Activated CD4-positive, CD25-positive, alpha-beta regulatory T cell (primary cell): ENCODE measurements at places on chromosomes 11 and 22.

GRCh38 chr11:84608837-84609196, 1018.3 kb downstream of the DLG2 start:
- no peak for DNase-seq

DNA sequence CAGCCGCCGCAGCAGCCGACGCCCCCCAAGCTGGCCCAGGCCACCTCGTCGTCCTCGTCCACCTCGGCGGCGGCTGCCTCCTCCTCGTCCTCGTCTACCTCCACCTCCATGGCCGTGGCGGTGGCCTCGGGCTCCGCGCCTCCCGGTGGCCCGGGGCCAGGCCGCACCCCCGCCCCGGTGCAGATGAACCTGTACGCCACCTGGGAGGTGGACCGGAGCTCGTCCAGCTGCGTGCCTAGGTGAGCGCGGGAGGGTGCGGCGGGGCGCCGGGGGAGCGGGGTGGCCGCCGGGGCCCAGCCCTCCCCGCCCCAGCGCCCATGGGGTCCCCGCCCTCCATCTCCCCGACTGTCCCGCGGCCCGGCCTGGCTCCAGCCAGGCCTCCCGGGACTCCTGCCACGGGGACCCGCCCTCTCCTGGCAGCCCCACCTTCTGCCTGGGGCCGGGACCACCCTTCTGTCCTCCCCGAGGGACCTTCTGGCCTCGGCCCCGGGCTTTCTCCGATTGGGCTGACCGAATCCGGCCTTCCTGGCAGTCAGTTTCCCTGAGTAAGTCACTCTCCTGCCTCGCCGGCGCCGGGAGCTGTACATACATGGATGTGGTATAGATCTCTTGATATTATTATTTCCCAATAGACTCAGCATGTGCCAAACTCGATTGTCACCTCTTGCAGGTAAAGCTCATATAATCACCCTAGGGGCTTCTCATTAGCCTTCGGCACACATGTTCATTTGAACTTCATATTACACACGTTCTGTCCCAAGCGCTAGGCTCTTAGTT, 720 bp downstream of the PACS1 start:
- no peak for DNase-seq

GRCh38 chr11:128532572-128533091, 54.7 kb downstream of the ETS1 start:
- DNase-seq: no peak

- no peak for DNase-seq
These were observed 30.1 kb downstream of the CACNA1I start for GRCh38 chr22:39600491-39601179.

DNA sequence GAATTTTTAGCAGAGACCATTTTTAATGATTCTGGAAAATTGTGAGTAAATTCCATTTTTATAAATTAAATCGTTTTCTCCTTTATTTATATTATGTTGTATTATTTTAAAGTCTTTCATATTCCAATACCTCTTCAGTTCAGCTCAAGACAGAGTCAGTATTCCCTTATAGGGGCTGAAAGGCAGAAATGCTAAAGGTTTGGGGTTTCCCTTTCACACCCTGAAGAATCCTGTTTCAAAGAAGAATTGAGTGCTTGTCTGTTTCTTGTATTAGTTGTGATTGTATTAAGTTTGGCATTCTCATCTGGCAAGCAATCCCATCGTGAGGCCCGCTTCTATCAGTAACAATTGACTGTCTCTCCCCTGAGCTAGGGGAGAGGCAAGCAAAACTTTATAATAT, 57.4 kb downstream of the PACSIN2 start:
- DNase-seq: no peak

DNA sequence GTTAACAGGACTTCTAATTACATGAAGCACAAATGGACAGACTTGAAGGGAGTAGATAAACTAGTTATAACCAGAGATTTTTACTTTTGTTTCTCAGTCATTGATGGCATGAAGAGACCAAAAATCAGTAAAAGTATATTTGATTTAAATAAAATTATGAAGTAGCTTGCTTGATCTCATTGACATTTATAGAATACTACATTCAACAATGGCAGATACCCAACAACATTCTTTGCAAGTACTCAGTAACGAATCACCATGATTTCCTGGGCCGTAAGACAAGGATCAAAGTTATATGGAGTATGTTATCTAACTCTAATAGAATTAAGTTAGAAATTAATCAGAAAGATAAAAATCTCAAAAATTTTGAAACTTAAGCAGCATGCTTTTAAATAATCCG, 317.6 kb downstream of the TBC1D22A start:
- DNase-seq: no peak

GRCh38 chr11:35478471-35479091, 46.8 kb downstream of the PAMR1 start:
- DNase-seq: no peak

GRCh38 chr11:8090756-8091155, 9.7 kb downstream of the TUB start:
- DNase-seq: no peak

DNA sequence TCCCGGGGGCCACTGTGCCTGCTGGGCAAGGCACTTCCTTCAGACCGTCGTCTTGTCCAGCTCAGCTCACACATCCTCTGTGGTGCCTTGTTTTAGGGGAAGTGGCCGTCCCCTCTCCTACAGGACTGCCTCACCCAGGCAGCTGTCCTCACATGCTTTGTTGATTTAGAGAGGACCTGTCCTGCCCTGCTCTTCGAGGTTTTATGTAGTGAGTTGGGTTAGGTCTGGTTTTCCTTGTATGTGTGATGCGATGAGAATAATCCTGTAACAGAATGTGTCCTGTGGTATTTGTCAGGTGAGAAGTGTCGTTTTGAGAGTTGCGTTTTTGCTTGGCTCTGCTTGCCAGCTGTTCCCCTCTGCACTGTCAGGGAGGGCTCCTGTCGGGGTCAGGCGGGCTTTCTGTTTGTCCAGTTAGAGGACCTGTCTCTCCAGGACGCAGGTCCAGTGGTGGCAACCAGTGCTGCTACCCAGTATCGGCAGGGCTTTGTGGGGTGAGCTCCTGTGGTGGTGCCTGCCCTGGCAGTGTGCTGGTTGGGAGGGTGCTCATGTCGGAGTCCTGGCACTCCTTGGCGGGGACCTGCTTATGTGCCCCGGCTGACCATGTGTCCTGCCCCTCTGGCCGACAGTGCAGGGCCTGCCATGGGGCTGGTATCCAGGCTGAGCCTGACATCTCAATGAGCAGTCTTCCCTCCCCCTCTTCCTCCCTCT, 41.3 kb downstream of the MUC6 start:
- no peak for DNase-seq

DNA sequence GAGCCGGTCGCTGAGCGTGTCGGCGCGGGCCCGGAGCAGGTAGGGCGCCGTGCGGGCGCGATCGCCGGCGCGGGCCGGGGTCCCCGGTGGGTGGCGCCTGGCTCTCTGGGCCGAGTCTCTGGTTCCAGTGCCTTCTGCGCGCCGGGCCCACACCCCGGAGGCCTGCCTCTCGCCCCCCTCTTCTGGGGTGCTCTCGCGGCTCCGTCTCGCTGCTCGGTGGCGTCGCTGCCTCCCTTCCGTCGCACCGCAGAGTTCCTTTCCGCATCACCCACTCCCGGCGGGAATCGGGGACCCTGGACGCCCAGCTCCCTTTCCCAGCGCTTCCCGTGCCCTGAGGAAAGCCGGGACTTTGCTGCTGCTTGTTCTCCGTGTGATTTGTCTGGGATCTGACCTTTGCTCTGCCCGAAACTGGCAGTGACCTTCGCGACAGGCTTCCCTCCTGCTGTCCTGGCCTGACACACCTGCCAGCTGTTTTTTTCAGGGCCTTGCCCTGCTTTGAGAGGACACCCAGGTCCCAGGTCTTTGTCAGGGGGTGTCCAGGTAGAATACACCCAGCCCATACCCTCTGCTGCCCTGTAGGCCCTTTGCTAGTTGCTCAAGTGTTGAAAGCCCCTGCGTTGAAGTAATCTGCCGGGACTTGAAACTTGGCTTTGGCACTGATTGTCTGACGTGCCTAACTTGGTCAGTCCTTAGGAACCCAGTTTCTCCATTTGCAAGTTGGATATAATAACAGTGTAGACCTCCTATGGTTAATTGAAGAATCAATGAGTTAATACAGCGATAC, 711 bp downstream of the FDX1 start:
- DNase-seq: no peak

DNA sequence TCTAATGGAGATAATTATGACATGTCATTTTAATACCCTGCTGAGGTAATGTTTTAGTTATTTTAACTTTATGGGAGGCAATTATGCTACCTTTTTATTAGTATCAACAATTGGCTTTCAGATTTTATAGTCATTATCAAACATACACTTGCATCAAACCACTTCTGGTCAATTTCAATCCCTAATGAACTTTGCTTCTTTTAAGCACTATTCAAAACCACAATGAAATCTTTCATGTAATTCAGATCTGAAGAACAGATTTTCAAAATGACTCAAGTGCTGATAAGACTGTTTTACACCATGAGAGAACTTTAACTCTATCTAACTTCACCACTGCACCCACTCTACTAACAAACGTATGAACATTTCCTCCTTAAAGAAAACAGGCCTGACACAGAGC, 25.9 kb upstream of the CCDC34 start:
- no peak for DNase-seq

- no peak for DNase-seq
These were observed 60.0 kb downstream of the BARX2 start for GRCh38 chr11:129435499-129436245.

DNA sequence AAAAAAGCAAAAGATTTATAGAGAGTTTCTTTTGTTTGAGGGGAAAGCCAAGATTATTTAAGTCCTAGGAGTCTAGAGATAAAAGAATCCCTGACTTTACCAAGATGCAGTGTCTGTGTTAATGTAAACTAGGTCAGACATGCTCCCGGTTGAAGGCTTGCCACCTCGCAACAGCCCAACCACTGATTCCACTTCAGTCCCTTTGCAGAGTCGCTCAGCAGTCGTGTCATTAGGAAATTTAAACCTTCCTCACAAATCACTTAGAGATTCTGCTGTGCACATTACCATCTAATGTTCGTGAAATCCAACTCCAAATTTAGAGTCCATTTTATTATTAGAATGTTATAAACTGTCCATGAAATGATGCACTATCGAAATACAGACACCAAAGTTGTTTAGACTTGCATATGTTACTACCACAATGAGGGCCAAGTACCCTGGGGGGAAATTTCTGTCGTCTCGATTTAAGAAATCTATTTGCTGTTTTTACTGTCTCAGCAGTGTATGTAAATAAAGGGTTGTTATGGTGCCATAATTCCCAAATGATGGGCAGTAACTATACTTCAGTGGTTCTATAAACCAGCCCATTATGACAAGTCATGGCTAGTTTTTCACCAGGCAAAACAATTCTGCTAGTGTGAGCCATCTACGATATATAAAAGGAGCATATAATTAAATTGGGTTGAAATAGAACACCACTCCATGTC, 101.4 kb upstream of the MTNR1B start:
- no peak for DNase-seq

DNA sequence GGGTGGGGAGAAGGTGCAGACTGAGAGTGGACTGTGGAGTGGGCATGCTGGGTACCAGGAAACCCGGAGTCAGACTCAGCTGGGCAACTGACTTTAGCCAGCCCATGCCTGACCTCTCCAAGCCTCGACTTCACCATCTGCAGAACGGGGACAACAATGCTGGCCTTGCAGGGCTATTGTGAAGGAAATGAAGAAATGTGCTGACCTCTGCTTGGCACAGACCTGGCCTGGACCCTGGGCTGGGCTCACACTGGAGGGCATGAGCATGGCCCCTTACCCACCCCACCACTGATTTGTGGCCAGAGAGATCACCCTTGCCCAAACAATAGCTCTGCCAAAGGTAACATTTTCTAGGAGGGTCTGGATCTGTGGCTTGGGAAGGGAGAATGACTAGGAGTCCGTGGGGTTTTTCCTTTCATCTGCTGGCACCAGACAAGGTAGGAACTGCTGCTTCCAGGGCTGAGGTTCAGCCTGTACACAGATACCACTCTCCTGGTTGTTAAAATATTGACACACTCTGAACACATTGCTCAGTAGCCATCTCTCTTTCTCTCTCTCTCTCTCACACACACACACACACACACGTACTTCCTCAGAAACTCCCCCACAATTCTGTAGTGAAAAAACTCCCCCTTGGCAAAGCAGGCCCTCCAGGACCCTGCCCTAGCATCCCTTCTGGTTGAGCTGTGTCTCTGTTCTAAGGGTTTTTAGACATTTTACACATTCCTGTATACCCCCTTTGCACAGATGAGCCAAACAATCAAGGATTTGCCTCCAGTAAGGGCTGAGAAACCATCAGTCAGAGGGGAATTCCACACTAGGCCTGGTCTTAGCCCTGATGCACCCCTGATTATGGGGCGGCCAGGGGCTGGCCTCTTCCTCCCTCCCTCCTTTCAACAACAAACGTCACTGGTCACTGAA, 1.0 kb downstream of the MOGAT2 start:
- DNase-seq: no peak

- no peak for DNase-seq
These were observed 81.1 kb downstream of the SCN3B start for GRCh38 chr11:123573286-123573685.

GRCh38 chr22:44496305-44496704, 1.7 kb downstream of the RTL6 start:
- DNase-seq: no peak

- DNase-seq: no peak
These were observed 41.7 kb downstream of the CASP12 start for GRCh38 chr11:104856607-104857006.
